C1 segment of cervical spinal cord (tissue), 14 donors: ENCODE measurements at places on chromosomes 13 and 19.

DNA sequence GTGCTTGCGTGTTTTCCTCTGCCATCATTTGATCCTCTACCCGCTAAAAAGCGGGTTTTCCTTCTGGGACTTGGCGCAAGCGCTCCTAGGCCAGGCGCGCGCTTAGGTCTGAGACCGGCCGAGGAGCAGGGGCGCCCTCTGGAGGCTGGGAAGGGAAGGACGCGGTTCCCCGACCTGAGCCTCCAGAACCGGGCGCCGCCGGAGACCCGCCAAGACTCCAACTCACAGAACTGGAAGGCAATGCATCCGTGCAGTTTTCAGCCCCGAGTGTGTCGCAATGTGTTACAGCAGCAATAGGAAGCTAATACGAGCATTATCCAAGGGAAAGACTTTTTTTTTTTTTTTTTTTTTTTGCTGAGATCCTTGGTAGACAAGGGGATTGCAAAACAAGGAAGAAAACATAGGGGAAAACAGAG, 190.9 kb downstream of the COL4A1 start:
- DNase-seq: no peak

- no peak for DNase-seq
These were observed 195.6 kb downstream of the GGACT start for GRCh38 chr13:100392709-100393630.

- DNase-seq: no peak
These were observed 286.8 kb downstream of the SLITRK6 start for GRCh38 chr13:85512421-85512820.

- DNase-seq: no peak
These were observed 136.4 kb downstream of the ZAR1L start for GRCh38 chr13:32178763-32179162.

DNA sequence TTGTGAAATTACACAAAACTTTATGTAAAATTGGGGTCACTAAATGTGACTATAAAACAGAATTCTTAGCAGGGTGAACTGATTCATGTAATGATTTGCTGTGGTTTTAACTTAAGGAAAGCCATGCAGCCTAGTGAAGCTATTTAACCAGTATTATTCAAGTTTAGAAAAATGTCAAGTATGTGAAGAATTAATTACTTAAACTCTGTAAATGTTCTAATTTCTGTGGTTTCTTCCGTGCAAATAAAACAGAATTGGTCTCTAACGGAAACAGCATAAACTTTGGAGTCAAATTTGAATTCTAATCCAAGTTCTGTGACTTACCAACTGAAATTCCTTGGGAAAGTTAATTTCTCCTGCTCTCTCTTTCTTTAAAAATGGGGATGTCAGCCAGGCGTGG, 13.3 kb downstream of the CDC16 start:
- no peak for DNase-seq

GRCh38 chr13:79226250-79226649, 179.8 kb downstream of the RBM26 start:
- no peak for DNase-seq
